Cortex of kidney (tissue), 1 donor: ENCODE measurements at places on chromosomes 3 and 15.

DNA sequence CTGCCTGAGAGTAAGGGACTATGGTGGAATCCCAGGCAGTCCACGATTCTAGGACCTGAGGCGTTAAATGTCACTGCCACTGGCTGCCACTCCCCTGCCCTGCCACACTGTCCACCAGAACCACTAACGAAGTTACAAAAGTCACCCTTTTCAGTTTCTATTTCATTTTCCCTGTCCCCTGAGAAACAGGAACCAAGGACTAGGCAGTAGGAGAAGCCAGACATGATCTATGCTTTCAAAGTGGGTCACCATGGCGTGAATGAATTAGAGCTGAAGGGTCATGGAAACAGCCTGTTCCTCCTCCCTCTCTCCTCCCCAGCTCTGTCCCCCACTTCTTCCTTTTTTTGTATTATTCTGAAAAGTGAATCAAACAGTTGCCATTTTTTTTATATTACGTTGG, 9.1 kb upstream of the ADPRH start:
- no peak for DNase-seq

DNA sequence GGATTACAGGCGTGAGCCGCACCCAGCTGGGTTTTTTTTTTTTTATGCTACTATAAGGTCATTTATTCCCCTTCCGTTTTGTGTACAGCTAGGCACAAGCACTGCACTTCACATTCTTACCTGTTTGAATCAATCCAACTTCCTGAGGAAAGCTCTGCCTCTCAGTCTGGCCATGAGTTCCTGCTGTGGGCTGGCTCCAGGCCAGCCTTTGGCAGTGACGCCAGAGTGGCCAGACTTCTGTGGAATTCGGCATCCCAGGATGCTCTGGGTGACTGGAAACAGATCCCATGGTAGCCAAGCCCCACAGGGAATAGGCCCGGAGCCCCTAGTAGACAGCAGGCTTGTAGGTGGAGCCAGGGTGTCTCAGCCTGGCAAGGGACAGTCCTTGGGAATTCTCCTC, 21.5 kb upstream of the TIMP4 start:
- no peak for DNase-seq

DNA sequence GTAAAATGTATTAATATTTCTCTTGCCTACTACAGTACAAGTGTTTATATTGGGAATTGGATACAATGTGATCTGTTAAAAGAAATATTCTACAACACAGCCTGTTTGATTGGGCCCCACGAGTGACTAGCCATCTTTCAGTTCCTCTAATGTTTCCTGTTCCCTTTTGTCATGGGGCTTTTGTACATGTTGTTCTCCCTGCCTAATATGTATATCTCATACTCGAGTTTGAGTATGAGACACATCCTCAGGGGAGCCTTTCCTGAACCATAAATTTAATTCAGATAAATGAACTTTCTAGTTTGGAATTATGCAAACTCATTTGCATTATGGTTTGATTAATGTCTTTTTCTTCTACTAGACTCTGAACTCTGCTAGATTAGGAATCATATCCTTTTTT, 65.5 kb downstream of the MEF2A start:
- no peak for DNase-seq

GRCh38 chr3:35602395-35602936, 36.9 kb upstream of the ARPP21 start:
- DNase-seq, result no peak

GRCh38 chr15:67782691-67782991, 42.7 kb upstream of the SKOR1 start:
- DNase-seq, result no peak

DNA sequence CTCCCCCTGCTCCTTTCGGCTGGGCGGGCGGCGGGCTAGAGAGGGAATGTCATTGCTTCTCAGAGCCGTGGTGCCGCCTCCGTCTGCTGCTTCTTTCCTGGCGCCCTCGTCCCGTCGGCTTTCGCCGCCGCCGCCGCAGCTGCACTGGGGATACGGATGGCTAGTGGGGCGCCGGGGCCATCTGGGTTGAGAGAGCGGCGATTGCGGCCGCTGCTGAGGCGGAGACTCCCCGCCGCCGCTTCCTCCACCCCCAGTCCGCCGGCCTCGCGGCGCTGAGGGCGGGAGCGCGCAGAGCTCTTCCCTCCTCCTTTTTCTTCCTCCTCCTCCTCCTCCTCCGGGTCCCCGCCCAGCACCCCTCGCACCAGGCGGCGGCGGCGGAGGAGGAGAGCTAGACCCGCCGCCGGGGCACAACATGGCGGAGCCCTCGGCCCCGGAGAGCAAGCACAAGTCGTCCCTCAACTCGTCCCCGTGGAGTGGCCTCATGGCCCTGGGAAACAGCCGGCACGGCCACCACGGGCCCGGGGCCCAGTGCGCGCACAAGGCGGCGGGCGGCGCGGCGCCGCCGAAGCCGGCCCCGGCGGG, at the start of gene STT3B:
STT3B (plus strand) TSS at position 339 of the 582 bp plus-strand sequence; CDS start at position 413, 74 bp downstream.
- peak; percentile 73 for DNase-seq

DNA sequence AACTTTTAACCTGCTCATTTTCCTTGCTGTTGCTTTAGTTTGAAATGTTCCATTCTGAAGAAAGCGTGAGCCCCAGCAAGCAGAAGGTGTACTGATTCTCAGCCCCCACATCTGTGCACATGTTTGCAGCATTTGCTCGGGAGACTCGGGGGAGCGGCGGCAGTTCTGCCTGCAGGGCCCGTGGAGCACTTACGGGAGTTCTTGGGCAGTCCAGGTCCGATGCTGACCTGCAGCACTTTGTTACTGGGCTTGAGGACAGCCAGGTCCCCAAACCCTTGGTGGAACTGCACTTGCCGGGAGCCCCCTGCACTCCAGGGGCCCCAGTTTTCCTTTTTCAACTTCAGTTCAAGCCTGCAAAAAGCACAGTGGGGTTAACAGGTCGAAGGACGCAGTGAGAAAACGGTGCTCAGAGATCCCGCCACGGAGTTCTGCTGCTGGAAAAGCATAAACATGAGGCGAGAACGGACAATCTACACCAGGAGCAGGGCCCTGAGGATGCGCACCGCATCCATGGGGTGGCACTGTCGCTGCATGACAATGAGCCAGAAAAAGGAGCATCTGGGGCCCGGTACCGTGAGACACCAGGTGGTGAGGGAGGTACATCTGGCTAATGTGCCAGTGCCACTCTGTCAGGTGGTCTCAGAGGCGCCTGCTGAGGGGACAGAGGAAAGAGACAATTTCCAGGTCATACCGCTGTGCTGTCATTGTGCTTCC, 45.6 kb upstream of the LDHAL6B start:
- no peak for DNase-seq

- DNase-seq, result no peak
Observed at GRCh38 chr15:33738941-33739664, 229.2 kb upstream of the CHRM5 start.

DNA sequence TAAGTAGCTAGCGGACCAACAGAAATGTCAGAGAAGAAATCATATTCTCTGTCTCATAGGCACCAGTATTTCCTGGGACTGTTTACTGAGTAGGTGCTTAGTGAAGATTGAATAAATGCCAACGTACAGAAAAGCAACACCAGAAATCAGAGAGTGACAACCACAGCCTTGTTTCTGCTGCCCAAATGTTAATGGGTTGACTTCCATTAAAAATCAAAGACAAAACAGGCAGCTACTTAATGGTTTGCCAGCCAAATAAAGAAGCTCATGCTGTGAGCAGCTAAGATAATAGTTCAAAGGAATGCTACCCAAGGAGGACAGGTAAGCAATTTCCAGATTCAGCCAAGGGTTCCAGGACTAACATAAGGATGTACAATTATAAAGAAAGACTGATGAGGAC, 270.7 kb downstream of the THSD4 start:
- no peak for DNase-seq

DNA sequence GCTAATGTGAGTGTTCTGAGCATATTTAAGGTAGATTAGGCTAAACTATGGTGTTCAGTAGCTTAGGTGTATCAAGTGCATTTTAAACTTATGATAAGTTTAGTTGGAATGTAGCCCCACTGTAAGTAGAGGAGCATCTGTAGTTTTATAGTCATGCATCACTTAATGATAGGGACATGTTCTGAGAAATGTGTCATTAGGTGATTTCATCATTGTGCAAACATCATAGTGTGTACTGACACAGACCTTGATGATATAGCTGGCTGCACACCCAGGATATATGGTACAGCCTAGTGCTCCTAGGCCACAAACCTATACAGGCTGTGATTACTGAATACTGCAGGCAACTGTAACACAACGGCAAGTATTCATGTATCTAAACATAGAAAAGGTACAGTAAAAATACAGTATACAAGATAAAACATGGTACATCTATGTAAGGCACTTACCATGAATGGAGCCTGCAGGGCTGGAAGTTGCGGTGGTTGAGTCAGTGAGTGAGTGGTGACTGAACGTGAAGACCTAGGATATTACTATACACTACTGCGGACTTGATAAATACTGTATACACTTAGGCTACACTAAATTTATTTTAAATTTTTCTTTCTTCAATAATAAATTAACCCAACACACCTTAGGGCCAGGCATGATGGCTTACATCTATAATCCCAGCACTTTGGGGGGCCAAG, 17.9 kb downstream of the DNAH1 start:
- no peak for DNase-seq

GRCh38 chr15:62758952-62759349, 283.6 kb upstream of the TPM1 start:
- DNase-seq, result no peak

DNA sequence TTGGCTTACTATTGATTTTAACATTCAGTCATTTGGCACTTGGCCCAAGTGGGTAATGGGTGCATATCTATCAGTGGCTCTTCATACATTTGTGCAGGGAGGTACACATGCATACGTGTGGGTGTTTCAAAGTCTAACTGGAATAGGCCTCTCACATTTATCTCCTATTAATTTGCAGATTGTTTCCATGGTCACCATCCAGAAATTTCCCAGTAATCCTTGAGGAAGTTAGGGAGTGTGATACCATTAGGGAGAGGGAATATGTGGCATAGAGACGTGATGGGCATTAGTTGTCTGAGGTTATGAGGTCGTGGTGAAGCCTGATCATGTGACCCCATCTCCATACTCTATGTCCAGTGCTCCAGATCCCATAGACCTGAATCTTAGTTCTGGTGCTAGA, 102.8 kb downstream of the LPP start:
- DNase-seq, result no peak

DNA sequence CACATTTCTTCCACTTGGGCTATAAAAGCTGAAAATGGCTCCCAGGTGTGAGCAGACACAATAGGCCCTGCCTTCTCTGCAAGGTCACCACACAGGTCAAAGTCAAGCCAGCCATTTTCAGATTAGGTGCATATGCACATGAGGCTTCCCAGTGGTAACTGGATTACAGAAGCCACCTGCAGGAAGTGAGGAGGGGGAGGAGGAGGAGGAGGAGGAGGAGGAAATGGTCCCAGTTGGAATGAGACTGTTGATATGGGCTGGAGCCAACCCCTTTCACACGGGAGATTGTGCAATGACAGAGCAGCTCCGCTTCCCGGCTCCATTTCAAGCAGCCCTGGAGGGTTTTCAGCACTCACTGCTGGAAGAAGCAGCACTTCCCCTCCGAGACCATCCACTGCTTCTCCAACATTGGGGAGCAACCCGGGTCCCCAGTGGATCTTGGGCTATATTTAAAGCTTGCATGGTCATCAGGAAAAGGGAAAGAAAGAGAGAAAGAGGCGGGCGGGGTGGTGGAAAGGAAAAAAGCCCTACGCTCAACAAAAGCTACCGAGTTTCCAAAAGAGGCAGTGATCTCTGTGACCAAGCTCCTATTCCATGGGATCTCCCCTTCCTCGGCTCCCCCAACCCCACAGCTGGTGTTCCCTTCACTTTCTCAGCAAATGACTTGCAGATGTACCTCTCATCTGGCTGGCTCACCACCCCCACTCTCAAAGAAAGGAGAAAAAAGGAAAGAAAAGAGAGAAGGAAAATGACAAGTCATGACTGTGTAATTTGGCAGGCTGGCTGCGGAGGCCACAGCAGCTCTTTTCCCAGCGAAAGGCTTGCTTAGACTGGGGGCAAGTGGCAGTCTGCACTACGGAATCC, 58.3 kb downstream of the LRIG1 start:
- no peak for DNase-seq

GRCh38 chr3:194339356-194339755, 11.8 kb downstream of the CPN2 start:
- DNase-seq, result no peak

DNA sequence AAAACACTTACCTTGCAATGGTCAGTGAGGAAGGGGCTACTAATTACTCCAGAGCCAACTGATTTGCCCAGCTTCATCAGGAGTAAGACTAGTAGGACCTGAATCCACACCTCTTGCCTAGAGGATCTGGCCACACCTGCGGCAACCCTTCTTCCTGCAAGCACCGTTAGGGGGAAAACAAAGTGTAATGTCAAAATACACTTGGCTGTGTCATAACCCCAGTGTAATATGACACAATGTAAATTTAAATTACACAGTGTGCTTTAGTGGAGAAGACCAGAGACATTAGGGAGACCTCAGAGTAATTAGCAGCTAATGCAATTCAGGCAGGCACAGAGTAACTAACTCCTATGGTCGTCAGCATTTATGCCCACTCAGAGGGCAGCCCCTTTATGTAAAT, 308.5 kb upstream of the ARRDC4 start:
- no peak for DNase-seq

DNA sequence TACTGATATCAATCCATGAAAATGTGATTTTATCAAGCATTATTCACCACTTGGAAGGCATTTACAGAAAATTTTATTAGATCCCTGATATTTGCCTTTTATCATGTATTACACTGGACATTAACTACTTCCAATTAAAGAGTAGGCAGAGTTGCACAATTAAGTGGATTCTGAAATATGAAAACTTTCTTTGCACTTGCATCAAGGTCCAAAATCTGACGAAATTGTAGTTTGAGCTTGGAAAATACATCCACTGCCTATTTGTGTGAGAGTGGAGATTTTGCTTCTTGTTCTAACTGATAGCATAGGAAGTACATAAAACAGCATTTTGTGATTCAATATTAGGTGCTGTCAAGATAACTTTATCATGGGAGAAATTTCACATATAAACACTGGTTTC, 49.6 kb upstream of the SLC12A8 start:
- no peak for DNase-seq

GRCh38 chr15:97082830-97083229, 752.3 kb downstream of the NR2F2 start:
- DNase-seq, result no peak

DNA sequence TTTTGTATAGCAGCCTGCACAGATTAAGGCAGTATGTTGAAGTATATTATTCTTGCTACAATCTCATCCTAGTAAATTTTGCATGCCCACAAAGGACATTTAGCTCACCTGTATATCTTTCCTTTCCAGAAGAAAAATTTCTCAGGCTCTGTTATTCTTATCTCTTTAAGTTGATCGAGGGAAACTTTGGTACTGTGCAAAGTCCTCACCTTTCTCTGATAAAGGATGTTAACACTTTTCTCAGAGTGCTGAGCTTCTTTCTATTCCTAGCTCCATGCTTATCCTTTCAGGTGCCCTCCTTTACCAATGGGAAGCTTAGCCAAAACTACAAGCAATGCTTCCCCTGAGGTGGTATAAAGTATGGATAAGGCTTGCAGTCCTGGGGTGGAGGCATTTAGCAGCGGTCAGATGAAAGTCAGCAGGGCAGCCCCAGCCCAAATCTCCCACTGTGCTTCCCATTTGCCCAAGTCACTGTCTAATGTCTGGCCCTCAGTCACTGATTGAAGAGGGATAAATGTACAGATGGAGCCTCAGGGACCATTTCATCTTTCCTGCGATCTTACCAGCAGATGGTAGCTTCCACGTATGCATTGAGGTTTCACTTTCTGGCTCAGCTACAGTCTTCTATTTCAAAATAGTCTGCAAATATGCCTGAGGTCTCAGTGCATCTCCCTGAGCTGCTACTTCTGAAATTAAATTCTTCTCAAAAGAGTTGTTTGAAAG, 127.8 kb upstream of the P2RY1 start:
- DNase-seq, result no peak

GRCh38 chr3:115251509-115251908, 104.4 kb upstream of the ZBTB20 start:
- no peak for DNase-seq
